H4 (cell line): ENCODE measurements at places on chromosomes 12 and 14.
A peak's percentile ranks its signal among the peaks of the same experiment; 100 is the strongest.

- DNase-seq = no peak
These were observed 243.2 kb downstream of the ANO6 start for GRCh38 chr12:45458854-45459807.

GRCh38 chr12:57240066-57240921 lies 10.7 kb downstream of the STAC3 start:
- peak; percentile 61 for DNase-seq

DNA sequence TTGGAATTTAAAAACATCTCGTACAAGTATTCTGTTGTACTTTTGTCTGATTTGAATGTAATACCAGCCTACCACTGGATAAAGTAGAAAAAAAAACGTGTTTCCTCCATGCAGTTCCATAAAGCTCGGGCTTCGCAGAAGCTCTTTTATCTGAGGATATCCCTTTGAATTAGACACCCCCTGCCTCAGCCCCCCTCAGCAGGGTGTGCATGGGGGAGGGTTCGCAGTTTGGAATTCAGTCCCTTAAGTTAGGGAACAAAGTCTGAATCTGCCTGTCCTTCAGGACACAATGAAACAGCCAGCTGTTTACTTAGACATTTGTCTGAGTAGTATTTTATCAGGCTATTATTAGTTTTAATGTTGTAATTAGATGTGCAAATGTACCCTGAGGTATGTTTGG lies 234.0 kb upstream of the CAND1 start:
- DNase-seq = no peak

DNA sequence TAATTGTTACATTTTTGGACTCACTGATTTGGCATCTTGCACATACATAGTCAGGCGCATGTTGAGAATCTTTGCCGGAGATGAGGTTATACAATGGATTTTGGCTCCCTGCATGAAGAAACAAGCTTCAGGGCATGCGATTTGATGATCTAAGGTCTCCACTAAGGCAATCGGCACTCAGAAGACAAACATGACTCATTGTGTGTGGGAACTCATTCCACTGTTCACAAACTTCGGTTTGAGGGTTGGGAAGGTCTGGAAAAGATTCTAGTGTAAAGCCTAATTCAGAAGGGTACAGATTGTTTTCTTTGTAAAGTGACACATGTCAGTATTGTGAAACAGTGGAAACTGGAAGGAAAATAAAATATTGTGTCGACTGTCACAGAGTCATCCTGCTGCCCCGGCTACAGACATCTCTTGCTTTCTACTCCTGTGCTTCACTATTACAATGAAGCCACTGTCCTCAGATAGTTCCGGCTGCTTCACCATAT lies 192.6 kb upstream of the HMGA2 start:
- peak; percentile 89 for DNase-seq

DNA sequence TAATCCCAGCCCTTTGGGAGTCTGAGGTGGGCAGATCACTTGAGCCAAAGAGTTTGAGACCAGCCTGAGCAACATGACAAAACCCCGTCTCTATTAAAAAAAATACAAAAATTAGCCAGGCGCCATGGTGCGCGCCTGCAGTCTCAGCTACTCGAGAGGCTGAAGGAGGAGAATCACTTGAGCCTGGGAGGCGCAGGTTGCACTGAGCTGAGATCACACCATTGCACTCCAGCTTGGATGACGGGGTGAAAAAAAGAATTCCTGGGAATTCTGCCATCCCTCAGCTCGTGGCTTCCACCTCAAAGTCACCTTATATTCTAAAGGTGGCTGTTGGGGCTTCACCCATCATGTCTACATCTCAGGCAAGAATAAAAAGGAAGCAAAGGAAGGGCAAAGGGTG lies 12.9 kb downstream of the BCL2L14 start:
- DNase-seq = no peak

- DNase-seq = no peak
These were observed 93.9 kb upstream of the AMN1 start for GRCh38 chr12:31822761-31823160.

GRCh38 chr12:54560374-54560858 lies 11.0 kb downstream of the PDE1B start:
- peak; percentile 85 for DNase-seq

DNA sequence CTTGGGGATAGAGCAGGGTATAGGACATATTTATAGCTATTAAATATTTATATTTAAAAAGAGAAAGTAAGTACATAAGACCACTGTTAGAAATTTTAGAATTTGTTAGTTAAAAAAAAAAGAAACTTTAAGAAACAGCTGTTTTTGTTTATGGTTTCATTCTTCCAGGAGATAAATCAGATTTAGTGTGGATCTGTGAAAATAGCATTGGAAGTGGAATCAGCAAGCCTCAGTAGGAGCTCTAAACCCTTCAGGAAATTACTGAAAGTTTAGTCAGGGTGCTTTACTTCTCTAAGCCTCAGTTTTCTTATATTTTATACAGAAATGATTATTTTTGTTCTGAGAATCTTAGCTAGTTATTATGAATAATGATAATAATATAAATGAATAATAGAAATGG lies 316.0 kb upstream of the NOVA1 start:
- no peak for DNase-seq

DNA sequence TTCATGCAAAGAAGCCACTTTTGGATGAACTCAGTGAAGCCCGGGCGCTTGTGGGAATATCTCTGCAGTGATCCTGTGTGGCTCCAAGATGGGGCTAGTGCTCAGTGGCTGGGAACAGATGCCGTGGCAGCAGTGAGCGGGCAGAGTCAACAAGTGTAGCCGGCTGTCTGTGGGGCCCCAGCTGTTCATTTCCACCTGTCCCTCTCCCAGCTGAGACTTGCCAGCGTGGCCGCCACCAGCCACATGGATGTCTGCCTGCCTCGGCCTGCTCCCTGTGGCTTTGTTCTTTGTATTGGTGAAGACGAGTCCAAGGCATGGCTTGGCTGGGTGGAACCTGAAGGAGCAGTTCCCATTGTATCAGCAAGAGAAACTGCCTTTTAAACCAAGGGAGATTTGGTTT lies 77.3 kb downstream of the NOS1 start:
- no peak for DNase-seq

- DNase-seq = no peak
These were observed 43.8 kb downstream of the DDHD1 start for GRCh38 chr14:53109105-53110041.

DNA sequence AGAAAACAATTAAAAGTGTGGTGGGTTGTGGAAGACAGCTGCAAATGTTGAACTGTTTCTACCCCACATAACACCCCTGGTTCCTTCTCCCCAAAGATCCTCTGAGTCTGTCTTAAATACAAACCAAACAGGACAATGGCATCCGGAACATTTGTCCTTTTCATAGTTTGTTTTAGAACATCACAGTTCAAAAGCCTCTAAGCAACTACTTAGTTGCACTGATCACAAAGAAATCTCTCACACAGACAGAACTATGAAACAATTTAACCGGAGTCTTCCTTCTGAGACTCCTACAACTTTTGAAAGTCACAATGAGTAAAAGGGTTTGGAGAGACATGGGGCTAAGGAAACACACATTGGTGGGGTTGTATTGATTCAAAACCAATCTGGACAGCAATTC lies 125.6 kb downstream of the SLC25A21 start:
- no peak for DNase-seq

DNA sequence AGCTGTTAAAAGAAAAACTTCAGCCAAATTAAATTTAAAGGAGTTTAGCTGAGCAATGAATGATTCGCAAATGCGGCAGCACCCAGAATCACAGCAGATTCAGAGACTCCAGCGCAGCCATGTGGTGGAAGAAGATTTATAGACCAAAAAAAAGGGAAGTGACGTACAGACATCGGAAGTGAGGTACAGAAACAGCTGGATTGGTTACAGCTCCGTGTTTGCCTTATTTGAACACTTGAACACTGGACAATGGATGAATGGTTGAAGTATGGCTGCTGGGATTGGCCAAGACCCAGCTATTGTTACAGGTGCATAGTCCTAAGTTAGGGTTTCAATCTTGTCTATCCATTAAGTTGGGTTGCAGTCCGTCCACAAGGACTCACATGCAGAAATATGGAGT lies 42.6 kb downstream of the GALNT8 start:
- no peak for DNase-seq

DNA sequence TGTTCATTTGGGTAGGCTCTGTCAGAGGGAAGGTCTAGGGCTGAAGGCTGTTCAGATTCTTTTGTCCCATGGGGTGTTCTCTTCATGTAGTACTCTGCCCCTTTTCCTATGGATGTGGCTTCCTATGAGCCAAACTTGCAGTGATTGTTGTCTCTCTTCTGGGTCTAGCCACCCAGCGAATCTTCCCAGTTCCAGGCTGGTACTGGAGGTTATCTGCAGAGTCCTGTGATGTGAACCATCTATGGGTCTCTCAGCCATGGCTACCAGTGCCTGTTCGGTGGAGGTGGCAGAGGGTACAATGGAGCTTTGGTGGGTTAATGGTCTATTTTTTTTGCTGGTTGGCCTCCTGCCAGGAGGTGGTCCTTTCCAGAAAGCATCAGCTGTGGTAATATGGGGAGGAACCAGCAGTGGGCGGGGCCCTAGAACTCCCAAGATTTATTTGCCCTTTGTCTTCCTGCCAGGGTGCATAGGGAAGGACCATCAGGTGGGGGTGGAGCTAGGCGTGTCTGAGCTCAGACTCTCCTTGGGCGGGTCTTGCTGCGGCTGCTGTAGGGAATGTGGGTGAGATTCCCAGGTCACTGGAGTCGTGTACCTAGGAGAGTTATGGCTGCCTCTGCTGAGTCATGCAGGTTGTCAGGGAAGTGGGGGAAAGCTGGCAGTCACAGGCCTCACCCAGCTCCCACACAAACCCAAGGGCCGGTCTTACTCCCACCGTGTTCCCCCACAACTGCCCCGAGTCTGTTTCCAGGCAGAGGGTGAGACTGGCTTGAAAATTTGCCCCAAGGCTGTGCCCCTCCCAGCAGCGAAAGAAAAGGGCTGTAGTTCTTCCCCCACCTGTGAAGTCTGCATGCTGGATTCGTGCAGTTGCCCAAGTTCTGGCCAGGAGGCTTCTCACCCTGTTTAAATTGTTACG lies 17.5 kb downstream of the MTRFR start:
- DNase-seq = peak; percentile 90

- DNase-seq = no peak
These were observed 34.2 kb downstream of the CCDC88C start for GRCh38 chr14:91383439-91383838.

GRCh38 chr12:106452309-106452708 lies 94.8 kb downstream of the POLR3B start:
- DNase-seq = no peak

DNA sequence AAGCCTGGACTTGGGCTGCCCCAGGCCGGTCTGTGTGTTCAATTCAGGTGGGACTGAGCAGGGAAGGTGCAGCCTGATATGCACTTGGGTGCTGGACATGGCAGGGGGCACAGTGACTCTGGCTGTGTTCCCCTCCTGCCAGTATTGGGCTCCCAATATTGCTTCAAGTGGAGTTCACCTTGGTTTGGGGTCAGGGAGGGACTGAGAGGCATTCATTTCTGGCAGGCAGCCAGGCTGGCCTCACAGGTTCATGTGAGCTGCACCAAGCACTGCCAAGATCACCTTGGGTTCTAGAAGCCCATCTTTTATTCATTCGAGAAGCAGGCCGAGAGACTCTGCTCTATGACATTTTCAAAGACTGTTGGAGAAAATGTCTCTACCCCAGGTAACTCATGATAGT lies 245.0 kb downstream of the CHST11 start:
- no peak for DNase-seq

GRCh38 chr12:44317651-44318126 lies 481.8 kb downstream of the TMEM117 start:
- DNase-seq = peak; percentile 59

- DNase-seq = no peak
These were observed 17.0 kb downstream of the RHOF start for GRCh38 chr12:121776190-121777098.

- DNase-seq = peak; percentile 61
These were observed 121.2 kb downstream of the RAD51B start for GRCh38 chr14:67940486-67941455.
